ENCODE measurements at places on chromosomes 11 and 22.
A peak's percentile ranks its signal among the peaks of the same experiment; 100 is the strongest.

GRCh38 chr11:60887556-60887955 lies 18.8 kb downstream of the PRPF19 start:
- peak; percentile 59 for DNase-seq

- peak; percentile 31 for DNase-seq
Measured at GRCh38 chr11:73402834-73403185, 26.6 kb downstream of the RELT start.

DNA sequence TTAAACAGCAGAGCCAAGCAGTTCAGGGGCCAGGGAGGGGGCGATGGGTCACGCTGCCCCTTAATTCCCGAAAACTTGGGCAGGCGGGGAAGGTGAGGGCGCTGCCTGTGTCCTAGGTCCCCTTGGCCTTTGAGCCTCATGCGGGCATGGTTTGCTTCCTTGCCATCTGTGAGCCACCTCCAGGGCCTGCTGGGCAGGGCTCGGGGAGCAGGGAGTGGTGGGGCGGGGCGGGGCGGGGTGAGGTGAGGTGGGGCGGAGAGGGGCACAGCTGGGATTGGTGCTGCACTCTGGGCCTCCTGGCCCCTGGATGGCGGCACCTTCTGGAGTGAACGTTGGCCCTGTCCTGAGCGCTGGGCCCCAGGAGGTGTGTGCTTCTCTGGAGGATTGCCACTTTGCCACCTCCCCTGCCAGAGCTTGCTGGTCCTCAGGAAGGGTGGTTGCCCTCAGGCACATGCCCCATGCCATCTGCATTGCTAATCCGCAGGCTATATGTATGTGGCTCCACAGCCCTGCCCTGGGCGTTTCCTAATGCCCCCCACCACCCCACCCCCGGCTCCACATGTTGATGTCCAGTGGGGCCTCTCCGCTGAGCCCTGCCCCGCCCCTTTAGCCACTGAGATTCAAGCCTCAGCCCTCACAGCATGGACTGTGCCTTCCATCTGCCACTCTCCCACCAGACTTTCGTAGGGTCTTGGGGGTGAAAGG lies 352.5 kb downstream of the TBC1D22A start:
- no peak for DNase-seq

GRCh38 chr11:67997475-67997921 lies 6.4 kb downstream of the UNC93B1 start:
- no peak for DNase-seq

DNA sequence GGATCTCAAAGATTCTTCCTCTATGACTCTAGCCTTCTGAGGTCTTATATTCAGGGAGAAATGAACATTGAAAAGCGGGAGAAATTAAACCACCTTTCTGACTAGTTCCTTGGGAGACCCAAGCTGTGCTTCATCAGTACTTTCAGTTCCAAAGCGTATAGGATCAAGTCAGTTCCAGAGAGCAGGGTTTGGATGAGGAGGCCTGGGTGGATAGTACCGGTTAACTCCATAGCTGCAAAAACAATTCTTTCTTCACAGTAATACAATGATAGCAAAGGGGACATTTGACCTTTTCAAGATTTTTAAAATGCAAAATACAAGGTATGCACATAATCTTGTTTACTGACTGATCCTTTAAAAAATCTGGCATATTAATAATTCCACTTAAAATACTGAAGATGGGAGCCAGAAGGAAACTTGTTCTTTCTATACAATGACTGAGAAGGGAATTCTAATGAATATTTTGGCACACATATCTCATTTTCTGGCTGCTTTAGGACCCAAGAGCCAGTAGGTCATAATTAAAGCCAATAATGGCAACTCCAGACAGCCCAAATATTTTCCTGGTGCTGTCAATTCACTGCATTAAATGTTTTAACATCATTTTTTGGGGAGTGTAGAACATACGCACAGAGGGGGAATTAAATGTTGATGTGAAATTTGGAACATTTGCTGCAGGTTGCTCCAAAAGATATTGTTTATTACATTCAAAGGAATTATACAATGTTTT lies 16.0 kb downstream of the ADM start:
- DNase-seq, result no peak

DNA sequence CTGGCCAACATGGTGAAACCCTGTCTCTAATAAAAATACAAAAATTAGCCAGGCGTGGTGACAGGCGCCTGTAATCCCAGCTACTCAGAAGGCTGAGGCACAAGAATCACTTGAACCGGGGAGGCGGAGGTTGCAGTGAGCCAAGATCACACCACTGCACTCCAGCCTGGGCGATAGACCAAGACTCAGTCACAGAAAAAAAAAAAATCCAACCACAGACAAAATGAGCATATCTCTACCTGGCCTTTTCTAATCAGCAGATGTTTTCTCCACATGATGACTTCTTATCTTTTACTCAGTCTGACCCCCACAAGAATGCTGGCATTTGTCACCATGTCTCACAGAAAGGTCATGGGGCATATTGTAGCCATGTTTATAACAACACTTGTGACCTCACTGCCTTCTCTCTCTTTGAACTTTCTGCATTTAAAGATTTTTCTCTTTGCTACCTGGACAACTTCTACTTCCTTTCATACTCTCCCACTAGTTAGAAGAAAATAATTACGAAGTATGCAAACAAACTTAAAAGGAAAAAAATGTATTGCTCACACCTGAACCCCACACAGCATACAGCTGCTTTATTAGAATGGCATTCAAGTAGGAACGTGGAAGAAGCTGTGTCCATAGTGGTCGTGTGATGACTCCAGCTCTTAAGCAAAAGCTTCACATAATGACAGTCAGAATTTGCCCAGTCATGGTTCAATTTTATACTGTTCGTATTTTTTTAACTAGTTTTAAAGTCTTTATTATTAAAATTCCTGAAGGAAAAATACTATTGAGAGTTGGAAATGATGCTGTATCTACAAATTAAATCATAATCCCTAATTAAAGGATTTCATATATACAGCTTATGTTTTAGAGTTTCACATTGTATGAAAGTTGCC lies 65.4 kb downstream of the ZC3H12C start:
- no peak for DNase-seq

DNA sequence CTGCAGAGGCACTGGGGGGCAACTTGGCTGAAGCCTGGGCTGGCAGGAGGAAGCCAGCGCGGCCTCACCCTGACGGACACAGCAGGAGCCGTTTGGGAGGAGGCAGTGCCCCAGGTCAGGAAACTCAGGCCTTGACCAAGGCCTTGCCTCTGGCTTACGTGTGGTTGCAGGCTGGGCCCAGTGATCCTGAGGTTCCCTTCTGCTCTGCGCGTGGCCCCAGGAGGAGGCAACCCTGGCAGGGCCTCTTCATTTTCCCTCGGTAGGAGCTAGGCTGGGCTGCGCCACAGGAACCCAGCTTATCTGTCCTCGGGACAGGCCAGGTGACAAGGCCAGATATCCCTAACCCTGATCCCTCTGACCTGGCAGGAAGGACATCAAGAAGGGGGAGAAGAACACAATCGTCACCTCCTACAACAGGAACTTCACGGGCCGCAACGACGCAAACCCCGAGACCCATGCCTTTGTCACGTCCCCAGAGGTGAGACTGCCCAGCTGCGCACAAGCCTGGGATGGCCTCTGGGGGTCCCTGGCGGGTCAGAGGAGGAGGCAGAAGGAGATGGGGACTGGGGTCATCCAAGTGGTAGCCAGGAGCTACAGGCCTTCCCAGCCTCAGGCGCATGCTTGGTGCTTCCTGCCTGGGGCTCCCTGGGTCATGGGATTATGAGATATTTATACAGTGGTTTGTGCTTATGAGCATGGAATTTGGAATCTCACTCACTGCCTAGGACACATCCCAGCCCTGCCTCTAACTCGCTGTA lies 20.6 kb downstream of the POLR3H start:
- peak; percentile 77 for DNase-seq

GRCh38 chr11:32883421-32883820 lies 9.2 kb upstream of the QSER1 start:
- DNase-seq, result no peak

GRCh38 chr11:128324051-128324481 lies 263.3 kb downstream of the ETS1 start:
- DNase-seq, result no peak

DNA sequence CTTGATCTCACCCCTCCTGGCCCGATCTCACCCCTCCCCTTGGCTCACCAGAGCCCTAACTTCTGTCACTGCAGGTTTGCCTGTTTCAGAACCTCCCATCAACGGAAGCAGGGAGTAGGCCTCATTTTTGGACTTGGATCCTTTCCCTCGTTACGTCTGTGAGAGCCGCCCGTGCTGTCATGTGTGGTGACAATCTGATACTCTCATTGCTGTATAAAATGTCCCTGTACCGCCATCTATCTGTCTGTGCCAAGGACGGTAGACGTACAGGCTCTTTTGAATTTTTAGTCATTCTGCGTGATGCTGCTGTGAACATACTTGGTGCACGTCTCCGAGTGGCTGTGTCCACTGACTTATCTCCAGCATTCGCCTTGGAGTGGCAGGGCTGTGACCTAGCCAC lies 1163.1 kb downstream of the BRD1 start:
- DNase-seq, result no peak

GRCh38 chr22:29266564-29267461 lies 968 bp downstream of the RHBDD3 start:
- DNase-seq, result peak; percentile 61

GRCh38 chr11:125365196-125365931 lies 130.7 kb downstream of the FEZ1 start:
- no peak for DNase-seq

GRCh38 chr22:41596776-41597634 lies 7.4 kb upstream of the PMM1 start:
- peak; percentile 75 for DNase-seq

- DNase-seq, result peak; percentile 92
Measured at GRCh38 chr11:20493340-20493739, 105.8 kb downstream of the PRMT3 start.

GRCh38 chr11:68260484-68260883 lies 11.3 kb downstream of the C11orf24 start:
- no peak for DNase-seq

DNA sequence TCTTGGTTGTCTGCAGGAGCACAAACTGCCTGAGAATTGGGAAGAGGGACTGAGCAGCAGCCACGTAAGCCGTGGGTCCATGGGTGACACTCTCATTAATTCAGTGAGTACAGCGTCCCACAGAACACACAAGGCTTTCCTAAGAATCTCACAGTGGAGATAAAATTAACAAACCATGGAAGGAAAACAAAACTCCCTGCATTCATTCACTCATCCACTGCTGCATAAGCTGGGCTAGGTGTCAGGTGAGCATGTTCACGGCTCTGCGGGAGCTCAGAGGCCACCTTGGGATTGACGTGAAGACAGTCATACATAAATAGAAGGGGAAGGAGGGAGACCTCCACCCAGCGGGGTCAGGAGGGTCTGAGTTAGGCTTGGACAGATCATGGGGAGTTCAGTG lies 1442.7 kb downstream of the TBC1D22A start:
- DNase-seq, result no peak

- DNase-seq, result no peak
Measured at GRCh38 chr22:47775686-47776085, 1013.2 kb downstream of the TBC1D22A start.

GRCh38 chr11:91854171-91854570 lies 370.4 kb upstream of the FAT3 start:
- no peak for DNase-seq

DNA sequence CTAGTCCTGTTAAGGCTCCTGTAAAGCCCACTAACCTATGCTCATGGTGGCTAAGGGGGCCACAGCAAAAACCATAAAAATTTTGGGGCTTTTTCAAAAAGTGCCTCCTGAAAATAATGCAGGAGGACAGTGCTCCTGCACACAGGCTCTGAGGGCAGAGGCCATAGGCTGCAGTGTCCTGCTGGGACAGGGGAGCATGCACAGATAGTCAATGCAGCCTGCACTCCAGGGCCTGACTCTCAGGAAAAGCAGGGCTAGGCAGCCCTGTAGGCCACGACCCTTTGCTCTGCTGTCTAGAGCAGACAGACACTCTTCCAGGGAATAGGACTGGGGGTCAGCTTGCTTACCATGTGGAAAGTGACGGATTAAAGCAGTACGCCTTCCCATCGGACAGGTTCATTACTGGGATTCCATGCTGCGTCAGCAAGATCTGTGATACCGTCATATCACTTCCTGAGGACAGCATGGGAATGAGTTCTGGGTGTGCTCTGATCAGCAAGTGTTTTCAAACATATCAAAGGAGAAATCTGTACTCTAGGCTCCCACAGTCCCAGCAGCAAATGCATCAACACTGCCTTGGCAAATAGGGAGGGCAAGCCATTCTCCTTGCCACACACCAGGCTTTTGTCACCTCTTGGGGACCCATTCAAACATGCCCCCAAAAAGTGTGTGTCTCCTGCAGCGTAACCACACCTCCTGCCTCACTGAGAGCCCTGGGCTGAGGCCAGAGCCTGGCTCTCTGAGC lies 64.1 kb upstream of the CLTCL1 start:
- DNase-seq, result no peak

DNA sequence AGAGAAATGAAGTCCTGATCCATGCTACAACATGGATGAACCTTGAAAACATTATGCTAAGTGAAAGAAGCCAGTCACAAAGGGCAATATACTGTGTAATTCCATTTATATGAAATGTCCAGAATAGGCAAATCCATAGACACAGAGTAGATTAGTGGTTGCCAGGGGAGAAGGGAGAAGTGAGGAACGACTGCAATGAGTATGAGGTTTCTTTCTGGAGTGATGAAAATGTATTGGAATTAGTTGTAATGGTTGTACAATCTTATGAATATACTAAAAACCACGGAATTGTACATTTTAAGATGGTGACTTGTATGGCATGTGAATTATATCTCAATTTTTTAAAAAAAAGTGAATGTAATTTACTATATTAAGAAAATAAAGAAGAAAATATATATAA lies 83.1 kb upstream of the GDPD4 start:
- no peak for DNase-seq

DNA sequence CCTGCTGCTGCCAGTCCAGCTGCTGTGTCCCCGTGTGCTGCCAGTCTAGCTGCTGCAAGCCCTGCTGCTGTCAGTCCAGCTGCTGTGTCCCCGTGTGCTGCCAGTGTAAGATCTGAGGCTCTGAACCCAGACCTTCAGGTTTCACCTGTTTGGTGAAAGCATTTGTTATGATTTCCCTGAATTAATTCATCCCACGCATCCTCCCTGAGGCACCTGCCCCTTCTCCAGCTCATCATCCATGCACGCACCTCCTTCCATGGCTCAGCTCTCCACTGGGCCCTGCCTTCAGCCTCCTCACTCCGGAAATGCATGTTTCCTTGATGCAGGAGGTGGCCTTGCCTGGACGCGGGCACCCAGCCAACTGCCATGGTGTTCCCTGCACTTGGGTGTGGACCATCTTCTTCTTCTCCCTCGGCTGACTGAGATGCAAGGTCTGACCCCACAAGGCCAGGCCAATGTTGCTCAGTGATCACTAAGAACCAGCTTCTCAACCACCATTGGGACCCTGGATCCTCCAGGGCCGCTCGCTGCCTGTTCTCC lies 788 bp downstream of the KRTAP5-10 start:
- DNase-seq, result no peak

GRCh38 chr22:34308101-34308500 lies 387.8 kb upstream of the LARGE1 start:
- DNase-seq, result no peak

GRCh38 chr11:19666951-19667350 lies 45.7 kb upstream of the NAV2 start:
- no peak for DNase-seq

- peak; percentile 89 for DNase-seq
Measured at GRCh38 chr22:44685384-44686056, 16.5 kb upstream of the PRR5 start.

- DNase-seq, result no peak
Measured at GRCh38 chr11:27646051-27646818, 54.0 kb downstream of the BDNF start.

- DNase-seq, result peak; percentile 46
Measured at GRCh38 chr11:77101043-77101537, 1.6 kb upstream of the OMP start.

- no peak for DNase-seq
Measured at GRCh38 chr11:82184966-82185365, 548.7 kb downstream of the FAM181B start.

- DNase-seq, result no peak
Measured at GRCh38 chr22:39177456-39177775, 24.9 kb upstream of the CBX7 start.
